Activated T-helper 17 cell treated with anti-CD3 and anti-CD28 coated beads, Interleukin-2, amount 50 U/mL, for 72 hours (primary cell): ENCODE measurements at places on chromosomes 16 and 17.
A peak's percentile ranks its signal among the peaks of the same experiment; 100 is the strongest.

GRCh38 chr17:59353106-59353854 is 21.8 kb downstream of the YPEL2 start:
- ATAC-seq, result no peak

GRCh38 chr17:70865993-70866804 is 696.9 kb downstream of the KCNJ2 start:
- ATAC-seq, result no peak

DNA sequence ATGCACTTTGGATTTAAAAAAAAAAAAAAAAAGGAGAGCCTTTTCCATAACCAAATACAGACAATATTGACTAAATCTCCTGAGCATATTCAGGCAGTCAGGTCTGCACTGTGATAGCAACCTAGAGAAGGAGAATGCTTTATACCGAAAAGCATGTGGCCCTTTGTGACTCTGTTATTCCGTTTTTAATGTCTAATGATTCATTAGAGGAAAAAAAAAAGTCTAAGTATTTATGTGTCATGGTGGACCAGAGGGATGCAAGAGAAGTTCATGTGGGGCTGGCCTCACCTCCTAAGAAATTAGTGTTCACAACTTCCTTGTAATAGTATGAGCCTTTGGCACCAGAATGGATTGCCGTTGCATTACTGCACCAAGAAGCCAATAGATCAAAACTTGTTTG is 11.3 kb upstream of the VWA3A start:
- ATAC-seq, result peak; percentile 88

DNA sequence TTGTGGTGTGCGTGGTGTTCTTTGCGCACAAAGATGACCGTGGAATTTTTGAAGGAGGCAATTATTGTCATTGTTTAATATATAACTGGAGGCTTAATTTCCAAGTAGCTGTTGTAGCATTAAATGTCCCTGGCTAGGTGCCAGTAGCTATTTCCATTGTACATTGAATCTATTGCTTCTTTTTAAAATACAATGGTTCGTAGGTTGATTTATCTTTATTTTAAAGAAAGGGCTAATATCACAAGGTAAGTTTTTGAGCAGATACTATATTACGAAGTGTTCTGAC is 127.1 kb downstream of the RPTOR start:
- ATAC-seq, result no peak

- ATAC-seq, result peak; percentile 88
These were observed 9.6 kb downstream of the UBTF start for GRCh38 chr17:44209786-44210341.

DNA sequence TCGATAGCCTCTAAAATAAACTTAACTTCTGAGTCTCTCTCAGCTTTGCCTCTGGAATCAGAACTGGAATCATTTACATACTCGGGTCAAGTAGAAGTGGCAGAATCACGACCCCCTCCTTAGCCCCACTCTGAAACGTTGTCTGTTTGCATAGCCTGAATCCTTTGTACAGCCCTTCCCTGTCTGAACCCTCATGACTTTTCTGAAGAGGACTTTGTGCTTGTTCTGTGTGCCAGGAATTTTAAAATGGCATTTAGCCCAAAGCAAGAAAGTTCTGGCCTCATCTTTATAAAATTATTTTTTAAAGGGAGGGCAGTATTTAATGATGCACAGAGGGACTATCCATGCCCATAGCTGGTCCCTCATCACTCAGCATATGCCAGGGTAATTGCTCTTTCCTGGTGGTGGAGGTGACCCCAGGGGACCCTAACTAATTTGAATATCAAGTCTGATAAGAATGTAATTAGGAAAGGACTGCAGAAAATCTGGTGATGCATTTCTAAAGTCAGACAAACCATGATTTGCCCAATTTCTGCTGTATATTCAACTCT is 342.7 kb upstream of the TNRC6C start:
- ATAC-seq, result no peak

GRCh38 chr17:78300962-78301820 is 58.7 kb downstream of the SOCS3 start:
- ATAC-seq, result peak; percentile 66

DNA sequence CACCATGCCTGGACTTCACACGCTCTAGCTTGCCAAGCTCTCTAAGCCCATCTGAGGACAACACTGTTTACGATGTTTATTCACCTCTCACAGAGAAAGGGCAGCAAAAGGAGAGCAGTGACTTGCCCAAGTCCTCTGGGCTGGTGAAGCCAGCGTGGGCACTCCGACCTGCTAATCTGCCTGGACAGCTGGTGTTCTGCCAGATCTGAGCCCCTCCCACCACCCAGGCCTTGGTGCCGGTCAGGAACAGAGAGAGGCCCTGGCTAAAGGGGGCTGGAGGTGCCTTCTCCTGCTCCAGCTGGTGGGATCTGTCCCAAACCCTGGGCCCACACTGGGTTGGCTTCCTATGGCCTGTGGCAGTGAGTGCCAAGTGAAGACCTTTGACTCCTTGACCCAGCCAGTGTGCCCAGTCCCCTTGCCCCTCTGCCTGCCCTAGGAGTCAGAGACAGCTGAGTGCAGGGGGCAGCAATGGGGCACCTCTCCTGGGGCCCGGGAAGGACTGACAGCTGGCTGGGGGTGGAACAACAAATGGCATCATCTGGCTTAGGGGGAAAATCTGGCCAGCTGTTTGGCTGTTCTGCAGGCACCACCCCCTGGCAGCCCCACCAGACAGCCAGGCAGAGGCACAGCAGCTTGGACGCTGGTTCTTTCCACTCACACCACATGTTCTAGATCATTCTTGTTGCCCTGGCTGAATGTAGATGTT is 1.8 kb upstream of the SLC4A1 start:
- ATAC-seq, result no peak

DNA sequence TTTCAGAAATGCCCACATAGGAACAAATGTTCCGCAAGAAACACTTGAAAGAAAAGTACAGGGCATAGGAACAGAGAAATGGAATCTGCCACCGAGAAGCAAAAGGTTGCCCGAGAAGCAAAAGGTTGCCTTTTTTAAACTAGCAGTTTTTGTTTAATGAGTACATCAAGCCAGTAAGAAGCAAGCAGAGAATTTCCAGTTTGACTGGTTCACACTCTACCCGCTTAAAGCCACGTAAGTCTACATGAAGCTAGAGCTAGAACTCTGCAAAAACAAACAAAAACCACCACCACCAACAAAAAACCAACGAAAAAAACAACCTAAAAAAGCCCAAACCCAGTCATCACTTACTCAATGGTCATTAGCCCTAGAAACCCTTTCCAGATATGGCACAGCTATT is 144.3 kb downstream of the MAP2K6 start:
- no peak for ATAC-seq

DNA sequence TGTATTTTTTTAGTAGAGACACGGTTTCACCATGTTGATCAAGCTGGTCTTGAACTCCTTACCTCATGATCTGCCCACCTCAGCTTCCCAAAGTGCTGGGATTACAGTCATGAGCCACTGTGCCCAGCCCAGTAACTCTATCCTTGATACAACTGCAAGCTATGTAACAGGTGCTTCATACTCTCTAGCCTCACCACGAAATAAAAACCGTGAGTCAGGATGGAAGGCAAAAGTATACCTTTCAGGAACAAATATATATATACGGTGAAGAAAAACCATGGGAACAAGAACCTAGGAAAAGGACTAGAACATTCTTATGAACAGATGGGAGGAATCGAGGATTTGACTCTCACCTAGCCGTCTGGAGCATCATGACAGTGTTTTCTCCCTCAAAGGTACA is 9.6 kb upstream of the FBF1 start:
- no peak for ATAC-seq

GRCh38 chr17:76845541-76846017 is 22.6 kb upstream of the MGAT5B start:
- no peak for ATAC-seq

- no peak for ATAC-seq
These were observed 111.3 kb downstream of the TRIM37 start for GRCh38 chr17:58995247-58995940.

GRCh38 chr17:40295488-40296436 is 8.1 kb downstream of the CDC6 start:
- ATAC-seq, result peak; percentile 99

GRCh38 chr17:45265821-45266220 is 3.9 kb upstream of the SPATA32 start:
- no peak for ATAC-seq

GRCh38 chr16:50677351-50677750 is 3.8 kb downstream of the SNX20 start:
- ATAC-seq, result no peak

DNA sequence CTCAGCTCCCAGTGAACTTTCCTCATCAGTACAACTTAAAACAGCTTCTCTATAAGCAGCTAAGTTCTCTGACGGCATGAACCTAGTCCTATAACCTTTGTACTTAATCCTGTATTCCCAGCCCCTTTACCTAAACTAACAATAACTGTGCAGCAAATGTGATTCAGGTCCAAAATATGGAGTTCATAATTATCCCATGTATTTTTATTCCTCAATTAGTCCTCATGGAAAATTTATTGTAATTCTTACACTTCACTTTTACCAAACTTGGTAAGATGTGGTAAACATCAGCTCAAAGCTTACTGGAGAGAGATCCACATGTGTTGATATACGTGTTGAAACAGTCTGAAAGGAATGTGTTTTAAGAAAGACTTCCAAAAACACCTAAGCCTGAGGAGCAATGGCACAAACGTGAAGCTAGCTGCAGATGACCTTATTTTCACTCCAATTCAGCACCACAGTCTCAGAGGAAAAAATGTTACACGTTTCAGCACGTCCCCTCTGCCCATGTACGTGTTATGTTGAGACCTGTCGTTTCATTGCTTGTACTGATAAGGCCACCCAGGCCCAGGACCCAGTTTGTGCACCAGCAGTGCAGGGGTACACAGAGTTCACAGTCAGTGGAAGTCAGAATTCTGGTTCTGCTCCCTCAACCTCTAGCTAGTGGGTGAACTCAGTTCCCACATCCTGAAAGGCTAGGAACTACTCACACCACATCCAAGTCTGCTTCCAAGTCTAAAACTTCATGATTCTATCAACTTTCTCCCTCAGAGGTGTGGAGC is 7.1 kb downstream of the USP31 start:
- ATAC-seq, result no peak

- ATAC-seq, result no peak
These were observed 26.8 kb downstream of the REXO5 start for GRCh38 chr16:20833086-20833485.

GRCh38 chr17:40884708-40885512 is at the start of gene KRT20:
Gene KRT20 (minus strand): TSS chr17:40885242. CDS start chr17:40885185, 57 bp downstream.
- no peak for ATAC-seq

DNA sequence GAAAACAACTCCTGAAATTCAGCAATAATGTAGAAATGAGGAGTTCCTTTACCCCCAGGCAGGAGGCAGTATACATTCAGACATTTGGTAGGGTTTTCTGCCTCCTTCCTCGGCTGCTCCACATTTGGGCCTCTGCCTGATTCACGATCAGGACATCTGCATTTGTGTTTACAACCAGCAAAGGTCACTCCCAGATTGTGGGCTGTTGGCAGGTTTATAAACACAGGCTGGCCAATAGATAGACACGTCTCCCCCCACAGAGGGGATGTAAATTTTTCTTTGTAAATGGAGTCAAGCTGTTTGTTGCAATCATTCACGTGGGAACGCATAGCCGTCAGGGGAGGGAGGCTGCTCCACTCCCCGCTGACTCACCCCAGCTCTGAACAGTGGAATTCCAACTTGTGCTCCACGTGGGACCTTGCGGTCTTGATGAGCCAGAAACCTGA is 252.1 kb upstream of the N4BP1 start:
- no peak for ATAC-seq

DNA sequence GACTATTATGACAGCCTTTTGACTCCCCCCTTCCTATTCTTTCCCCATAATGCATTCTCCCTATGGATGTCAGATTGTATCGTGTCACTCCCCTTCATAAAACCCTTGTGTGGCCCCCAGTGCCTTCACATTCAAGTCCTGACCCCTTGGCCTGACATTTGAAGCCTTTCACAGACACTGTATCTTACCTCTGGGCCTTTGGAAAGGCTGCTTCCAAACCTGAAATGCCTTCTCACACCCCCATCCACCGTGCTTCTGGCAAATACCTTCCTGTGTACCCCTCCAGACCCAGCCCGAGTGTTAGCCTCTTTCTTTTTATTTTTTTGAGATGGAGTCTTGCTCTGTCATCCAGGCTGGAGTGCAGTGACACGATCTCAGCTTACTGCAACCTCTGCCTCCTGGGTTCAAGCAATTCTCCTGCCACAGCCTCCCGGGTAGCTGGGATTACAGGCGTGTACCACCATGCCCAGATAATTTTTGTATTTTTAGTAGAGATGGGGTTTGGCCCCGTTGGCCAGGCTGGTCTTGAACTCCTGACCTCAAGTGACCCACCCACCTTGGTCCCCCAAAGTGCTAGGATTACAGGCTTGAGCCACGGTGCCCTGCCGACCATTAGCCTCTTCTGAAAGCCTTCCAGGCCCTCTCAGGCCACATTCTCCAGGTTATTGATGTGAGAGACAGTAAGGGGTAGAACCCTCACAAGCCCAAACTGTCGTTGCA is 2.1 kb downstream of the ARMC5 start:
- ATAC-seq, result no peak

GRCh38 chr16:5478036-5478435 is 380.4 kb upstream of the EEF2KMT start:
- ATAC-seq, result no peak

DNA sequence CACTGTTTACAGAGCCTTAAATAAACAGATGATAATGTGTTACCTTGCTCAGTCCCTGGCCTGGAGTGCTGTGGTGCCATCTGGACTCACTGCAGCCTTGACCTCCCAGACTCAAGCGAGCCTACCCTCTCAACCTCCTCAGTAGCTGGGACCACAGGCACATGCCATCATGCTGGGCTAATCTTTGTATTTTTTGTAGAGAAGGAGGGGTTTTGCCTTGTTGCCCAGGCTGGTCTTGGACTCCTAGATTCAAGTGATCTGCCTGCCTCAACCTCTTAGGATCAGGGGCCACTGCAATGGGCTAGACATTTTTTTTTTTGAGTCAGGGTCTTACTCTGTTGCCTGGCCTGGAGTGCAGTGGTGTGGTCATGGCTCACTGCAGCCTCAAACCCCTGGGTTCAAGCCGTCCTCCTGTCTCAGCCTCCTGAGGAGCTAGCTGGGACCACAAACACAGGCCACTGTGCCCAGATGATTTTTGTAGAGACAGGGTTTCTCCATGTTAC is 5.0 kb upstream of the NAGLU start:
- no peak for ATAC-seq

- ATAC-seq, result no peak
These were observed 159.0 kb downstream of the RAB11FIP4 start for GRCh38 chr17:31550389-31551056.

GRCh38 chr17:4354206-4354605 is 12.3 kb downstream of the UBE2G1 start:
- ATAC-seq, result no peak

GRCh38 chr16:76193906-76194615 is 83.1 kb upstream of the CNTNAP4 start:
- ATAC-seq, result no peak

- no peak for ATAC-seq
These were observed 29.9 kb downstream of the PIK3R6 start for GRCh38 chr17:8837563-8838075.
